ENCODE measurements at places on chromosomes 4 and X.

- no peak for DNase-seq
These were observed 6.7 kb upstream of the CD38 start for GRCh38 chr4:15771216-15772058.

- no peak for DNase-seq
These were observed 33.1 kb downstream of the LEF1 start for GRCh38 chr4:108135549-108136209.

DNA sequence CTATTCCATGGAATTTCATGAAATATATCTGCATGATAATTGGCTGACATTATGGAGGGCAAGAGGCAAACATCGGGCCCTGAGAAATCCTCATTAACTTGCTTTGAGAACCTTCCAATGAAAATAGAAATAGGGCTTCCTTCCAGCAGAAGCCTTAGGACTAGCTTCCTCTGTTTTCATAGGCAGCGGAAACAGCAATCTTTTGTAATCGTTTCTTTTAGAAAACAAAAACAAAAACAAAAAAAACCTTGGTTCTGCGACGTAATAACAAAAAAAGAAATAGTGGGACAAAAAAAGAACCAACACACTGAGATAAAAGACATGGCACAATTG is 62.9 kb downstream of the GEMIN8 start:
- DNase-seq: no peak

- no peak for DNase-seq
These were observed 57.0 kb downstream of the ZNF827 start for GRCh38 chr4:145881576-145881975.

DNA sequence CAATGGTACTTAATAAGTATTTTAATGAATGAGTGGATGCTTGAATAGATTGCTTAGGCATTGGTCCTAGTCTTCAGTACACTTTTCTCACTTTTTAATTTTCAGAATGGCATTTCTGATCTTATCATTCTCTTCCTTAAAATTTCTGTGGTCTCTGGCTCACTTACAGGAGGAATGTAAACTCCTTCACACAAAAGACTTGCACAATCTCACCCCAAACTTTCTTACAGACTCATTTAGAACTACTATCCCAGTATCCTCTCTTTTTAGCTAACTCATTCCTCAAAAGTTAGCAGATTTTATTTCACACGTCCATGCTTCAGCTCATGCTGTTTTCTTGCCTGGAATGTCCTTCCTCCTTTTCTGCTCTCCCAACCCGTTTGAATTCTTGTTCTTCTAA is 350.1 kb downstream of the GRXCR1 start:
- no peak for DNase-seq

GRCh38 chr4:89331686-89332544 is 24.3 kb upstream of the GPRIN3 start:
- DNase-seq: no peak

GRCh38 chr4:8856835-8857621 is 14.6 kb downstream of the HMX1 start:
- DNase-seq: no peak

DNA sequence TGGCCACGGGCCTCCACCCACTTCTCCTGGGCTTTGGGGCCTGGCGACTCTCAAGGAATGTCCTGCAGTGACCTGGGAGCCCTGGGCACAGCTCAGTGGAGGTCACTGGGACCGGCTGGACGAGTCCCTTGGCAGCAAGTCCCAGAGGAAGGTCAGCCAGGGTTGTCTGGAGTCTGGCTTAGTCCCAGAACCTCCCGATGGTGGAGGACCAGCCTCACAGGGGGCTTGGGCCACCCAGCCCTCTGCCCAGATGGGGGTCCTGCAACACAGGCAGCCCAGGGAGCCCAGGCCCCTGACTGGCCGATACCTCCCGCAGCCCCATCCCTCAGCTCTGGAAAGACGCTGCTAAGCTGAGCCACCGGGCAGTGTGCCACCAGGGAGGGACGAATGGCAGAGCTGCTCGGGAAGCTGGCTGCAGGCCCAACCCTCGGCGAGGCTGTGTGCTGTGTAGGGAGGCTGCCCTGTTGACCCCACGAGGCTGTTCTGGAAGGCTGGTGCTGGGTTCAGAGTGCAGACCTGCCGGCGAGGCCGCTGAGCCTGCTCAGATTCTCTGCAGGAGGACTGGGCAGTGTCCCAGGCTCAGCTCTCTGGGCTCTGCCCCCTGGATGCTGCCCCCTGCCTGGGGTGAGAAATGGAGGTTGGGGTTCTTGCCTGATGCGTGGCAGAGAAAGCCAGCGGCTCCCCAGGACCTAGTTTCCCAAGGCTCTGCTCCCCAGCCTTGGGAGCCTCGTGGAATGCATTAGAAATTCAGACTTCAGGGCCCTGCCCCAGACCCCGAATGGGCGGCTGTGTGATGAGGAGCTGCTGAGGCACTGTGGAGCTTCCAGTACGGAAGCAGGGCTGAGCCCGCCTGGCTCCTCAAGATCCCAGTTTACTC is 61.7 kb downstream of the ADRA2C start:
- peak; percentile 59 for DNase-seq

DNA sequence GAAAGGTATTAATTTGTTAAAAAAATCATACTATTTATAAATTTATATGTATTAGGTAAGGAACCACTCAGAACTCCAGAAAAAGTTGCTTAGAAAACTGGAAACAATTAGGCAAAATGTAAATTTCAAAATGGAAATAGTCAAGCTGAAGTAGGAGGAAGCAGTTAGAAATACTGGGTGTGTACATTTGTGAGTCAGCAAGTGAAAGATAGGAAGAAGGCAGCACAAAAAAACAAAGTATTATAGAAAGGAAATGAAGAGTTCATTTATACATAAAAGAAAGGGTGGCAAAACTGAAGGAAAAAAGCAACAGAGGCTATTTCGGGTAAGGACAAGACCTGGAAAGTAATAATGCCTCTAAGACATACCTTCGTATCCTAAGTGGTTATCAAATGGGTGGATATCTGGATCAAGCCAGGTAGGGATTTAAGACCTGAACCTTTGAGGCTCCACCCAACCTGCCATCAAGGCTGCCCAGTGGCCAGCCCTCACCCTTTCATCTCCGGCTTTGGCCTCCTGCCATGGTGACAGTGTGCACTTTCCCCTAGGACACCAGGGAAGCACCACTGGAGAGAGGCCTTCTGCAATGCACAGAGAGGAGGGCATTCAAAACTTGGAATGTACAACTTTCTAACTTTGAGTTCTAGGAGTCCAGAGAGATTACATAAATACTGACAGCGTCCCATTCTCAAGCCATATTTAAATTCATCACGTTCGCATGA is at the start of gene LRRC66:
Gene LRRC66, minus strand, starts transcription at position 428 of the 722 bp plus-strand sequence. CDS start 2,750 bp downstream, outside the sequence.
- no peak for DNase-seq

- DNase-seq: no peak
These were observed 210.1 kb upstream of the FAT4 start for GRCh38 chr4:125104616-125105015.

GRCh38 chr4:113908829-113909228 is 70.6 kb downstream of the ARSJ start:
- no peak for DNase-seq

GRCh38 chr4:39710098-39710896 is 12.4 kb downstream of the UBE2K start:
- no peak for DNase-seq

DNA sequence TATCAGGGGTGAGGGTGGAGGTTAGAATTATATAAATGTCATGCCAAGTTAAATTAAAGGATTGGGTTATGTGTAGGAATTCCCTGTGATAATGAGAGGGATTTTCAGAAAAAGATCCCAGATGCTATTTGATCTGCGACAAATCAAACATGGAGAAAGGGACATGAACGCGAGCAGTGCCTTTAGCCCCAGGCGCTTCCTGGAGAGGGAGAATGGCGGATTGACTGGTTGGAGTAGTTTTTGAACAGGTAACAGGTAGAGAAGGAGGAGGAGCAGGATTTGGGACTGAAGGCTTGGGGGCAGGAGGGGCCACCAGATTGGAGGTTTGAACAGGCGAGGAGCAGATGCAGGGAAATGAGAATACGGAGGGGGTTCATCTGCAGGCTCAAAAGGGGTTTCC is 67.1 kb downstream of the LRP2BP start:
- no peak for DNase-seq

DNA sequence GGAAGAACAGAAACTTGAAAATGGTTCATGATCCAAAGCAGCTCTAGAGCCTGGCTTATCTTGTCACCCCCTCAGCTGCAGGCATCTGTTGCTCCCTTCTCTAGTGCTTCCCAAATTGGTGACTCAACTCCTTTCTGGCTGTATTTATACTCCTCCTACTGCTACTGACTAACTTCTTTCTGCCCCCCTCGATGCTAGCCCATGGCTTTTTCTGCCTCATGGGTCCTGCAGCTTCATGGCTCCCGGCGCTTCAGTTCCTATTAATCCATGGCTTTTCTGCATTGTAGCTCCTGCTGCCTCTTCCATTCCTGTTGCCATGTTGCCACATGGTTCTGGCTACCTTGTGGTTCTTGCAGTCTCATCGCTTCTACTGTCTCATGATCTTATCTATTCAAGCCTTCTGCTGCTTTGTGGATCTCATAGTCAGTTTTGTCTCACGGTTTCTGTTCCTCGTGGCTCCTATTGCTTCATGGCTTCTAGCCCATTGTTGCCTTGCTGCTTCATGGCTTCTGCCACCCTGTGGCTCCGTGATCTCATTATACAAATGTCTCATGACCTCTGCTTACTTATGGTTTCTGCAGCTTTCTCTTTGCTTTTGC is 48.1 kb downstream of the SMC1A start:
- DNase-seq: no peak

Data from retinal pigment epithelial cell (primary cell).